Thymus (tissue), 14 donors: ENCODE measurements at places on chromosomes 4 and X. TPM values are rescaled to one million over a fixed set of nuclear protein-coding genes. Genes with fewer than 3 reads are reported as not detected.

Gene DOK7
- 0.33 TPM for total RNA-seq

Gene NEK1
- total RNA-seq = 10.2 TPM

Gene PRICKLE3
- total RNA-seq = 2.2 TPM

Gene UCP1
- not detected for total RNA-seq

Gene LPAR4
- 1.6 TPM for total RNA-seq

Gene TCEAL6
- total RNA-seq = not detected

Gene C4orf51
- total RNA-seq = not detected

Gene MFAP3L
- total RNA-seq = 0.80 TPM

Gene FAM9B
- total RNA-seq = 0.05 TPM

Gene CDS1
- 2.0 TPM for total RNA-seq

Gene PRR32
- not detected for total RNA-seq

Gene GUCY2F
- total RNA-seq = 0.38 TPM

Gene ARMCX4
- total RNA-seq = 1.8 TPM

Gene VSIG4
- total RNA-seq = 2.1 TPM

Gene DDIT4L
- total RNA-seq = 1.5 TPM

Gene GABRQ
- 0.09 TPM for total RNA-seq

Gene PNMA6A
- total RNA-seq = 0.71 TPM

Gene VCX
- not detected for total RNA-seq

Gene SLC25A43
- 3.3 TPM for total RNA-seq

Gene CPZ
- 0.94 TPM for total RNA-seq

Gene GPR82
- total RNA-seq = 0.61 TPM

Gene FGFR3
- total RNA-seq = 3.8 TPM

Gene OR13H1
- total RNA-seq = not detected

Gene SMARCA5
- 69.3 TPM for total RNA-seq

Gene ODAPH
- total RNA-seq = not detected

Gene DCAF8L2
- not detected for total RNA-seq

Gene MXRA5
- 6.1 TPM for total RNA-seq

Gene TKTL1
- 1.3 TPM for total RNA-seq

Gene REPS2
- total RNA-seq = 1.7 TPM

Gene PAGE2
- 0.24 TPM for total RNA-seq

Gene SH2D1A
- 218 TPM for total RNA-seq

Gene DNASE1L1
- 10.1 TPM for total RNA-seq

Gene RHOXF2B
- total RNA-seq = 0.05 TPM

Gene CXXC4
- 1.2 TPM for total RNA-seq

Gene SHOX
- not detected for total RNA-seq

Gene REELD1
- 0.05 TPM for total RNA-seq

Gene MMRN1
- 5.3 TPM for total RNA-seq

Gene CXCL10
- 50.4 TPM for total RNA-seq

Gene IQCM
- not detected for total RNA-seq

Gene GPM6B
- total RNA-seq = 1.7 TPM

Gene RAB39B
- 4.2 TPM for total RNA-seq

Gene UGT2B11
- total RNA-seq = 0.05 TPM

Gene ADRA2C
- total RNA-seq = 0.33 TPM

Gene MAGEA9B
- not detected for total RNA-seq

Gene CPLX1
- total RNA-seq = 3.5 TPM
